COR-L47 (cell line): ENCODE measurements at places on chromosomes 7 and 10.

DNA sequence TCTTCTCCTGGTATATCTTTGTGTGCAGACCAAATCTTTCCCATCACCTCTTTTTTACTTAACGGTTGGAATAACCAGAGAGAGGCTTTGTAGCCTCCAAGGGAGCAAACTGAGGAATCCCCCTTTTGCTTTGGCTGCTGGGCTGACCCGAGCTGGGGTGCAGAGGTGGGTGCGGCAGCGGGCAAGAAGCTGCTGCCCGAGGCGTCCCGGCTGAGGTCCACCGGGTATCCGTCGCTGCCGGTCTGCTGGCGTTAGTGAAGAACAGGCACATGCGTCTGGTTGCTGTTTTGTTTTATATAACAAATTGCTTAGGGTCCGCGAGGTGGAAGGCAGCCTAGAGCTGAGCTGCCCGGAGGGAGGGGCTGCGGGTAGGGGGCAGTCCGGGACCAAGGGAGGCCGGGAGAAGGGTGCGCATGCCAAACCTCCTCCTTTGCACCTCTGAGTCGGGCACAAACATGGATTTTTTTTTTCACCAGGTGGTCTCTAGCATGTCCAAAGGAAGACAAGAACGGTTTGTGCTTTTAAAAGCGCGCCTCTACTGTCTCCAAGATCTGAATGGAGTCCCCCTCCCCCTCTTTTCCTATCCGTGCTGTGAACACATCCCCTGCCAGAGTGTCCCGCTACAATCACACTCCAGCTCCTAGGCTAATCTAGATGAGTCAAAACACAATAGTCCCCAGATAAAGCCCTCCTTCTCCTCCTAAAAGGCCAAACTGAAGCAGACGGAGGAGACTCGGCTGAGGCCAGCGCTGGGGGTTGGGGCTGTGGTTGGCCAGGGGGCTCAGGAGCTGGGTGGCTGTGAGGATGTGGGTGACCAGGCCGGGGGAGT lies 6.8 kb upstream of the GATA3 start:
- DNase-seq = no peak

GRCh38 chr10:113493195-113493594 lies 59.7 kb upstream of the HABP2 start:
- DNase-seq = no peak

DNA sequence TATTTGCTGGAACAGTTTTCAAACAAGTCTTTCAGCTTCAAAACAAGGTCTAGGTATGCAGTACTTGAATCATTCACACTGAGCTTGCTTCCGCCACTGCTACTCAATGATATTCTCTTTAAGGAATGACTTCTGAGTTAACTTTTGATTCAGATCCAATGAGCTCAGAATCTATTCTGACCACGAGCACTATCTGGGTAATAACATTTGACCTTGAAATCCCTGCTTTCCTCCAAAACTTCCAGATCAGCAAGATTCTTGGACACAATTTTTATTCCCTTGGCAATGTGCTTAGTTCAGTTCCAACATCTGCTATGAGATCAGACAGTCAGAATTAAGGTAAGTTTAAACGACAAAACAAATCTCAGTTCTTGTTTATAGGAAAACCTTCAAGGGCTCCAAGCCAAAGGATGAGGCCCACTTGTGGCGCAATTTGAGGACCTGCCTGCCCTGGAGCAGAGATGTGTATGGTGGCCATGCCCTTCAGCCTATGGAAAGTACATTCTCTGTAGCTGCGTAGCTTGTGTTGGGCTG lies 87.2 kb downstream of the RNF216 start:
- no peak for DNase-seq

DNA sequence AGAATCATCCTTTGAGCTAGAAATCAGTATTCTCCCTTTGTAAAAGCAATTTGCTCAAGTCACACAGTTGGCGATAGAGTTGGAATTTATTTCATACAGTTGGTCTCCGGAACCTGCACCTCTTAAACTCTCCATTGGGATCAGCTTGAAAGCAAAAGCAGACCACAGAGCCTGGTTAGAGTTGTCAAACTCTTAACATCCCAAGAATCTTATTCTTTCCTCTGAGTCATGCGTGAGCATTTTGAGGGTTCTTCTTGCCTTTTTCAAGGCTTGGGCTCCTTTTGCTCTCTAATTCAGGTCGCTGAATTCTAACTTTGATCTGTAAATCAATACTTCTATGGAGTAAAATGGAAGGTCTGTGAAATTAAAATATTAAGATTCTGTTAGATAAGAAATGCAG lies 19.6 kb upstream of the SCIN start:
- no peak for DNase-seq

- DNase-seq = no peak
Measured at GRCh38 chr7:11428877-11429581, 403.0 kb downstream of the THSD7A start.

DNA sequence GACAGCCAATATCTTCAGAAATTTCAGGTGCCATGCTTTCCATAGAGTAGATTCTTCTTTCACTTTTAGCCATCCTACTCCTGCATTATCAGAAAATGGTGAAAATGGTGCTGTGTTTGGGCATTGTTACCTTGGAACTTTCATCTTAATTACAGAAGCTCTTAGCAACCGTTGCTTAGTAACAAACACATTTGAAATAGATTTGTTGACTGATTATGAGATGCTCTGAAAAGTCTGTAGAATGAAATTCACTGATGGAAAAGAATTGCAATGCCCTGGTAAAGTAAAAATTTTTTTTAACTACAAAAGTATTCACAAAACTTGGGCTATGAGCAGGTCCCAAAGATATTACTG lies 249.3 kb upstream of the NEBL start:
- DNase-seq = no peak

DNA sequence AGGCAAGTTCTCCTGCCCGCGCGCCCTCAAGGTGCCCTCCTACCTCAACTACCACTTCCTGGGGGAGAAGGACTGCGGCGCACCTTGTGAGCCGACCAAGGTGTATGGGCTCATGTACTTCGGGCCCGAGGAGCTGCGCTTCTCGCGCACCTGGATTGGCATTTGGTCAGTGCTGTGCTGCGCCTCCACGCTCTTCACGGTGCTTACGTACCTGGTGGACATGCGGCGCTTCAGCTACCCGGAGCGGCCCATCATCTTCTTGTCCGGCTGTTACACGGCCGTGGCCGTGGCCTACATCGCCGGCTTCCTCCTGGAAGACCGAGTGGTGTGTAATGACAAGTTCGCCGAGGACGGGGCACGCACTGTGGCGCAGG lies 1.4 kb downstream of the FZD1 start:
- DNase-seq = no peak

GRCh38 chr10:63058236-63058635 lies 74.9 kb upstream of the NRBF2 start:
- DNase-seq = no peak

DNA sequence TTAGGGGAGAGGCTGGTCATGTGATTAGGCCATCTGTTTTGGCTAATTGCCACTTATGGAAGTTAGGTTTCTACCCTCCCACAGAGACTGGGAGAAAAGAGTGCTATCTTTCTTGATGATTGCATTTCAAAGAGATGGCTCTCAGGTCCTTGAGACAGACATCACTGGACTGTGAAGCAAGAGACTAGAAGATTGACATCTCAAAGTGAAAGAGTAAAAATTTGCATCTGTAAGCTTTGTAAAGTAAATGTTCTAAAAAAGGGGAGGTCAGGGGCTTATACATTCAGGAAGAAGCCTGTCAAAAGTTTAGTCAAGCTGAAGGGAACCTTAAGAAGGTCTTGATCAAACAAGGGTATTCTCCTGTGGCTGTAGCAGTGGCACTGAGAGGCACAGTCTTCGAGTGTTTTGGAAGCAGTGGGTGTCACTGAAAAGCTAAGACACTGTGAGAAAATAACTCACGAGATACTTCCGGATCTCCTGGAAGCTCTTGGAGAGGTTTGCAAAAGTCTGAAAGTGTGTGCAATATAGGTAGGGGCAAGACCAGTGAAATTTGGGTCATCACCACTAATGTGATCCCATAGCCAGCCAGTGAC lies 342.1 kb downstream of the PHF14 start:
- DNase-seq = no peak

- DNase-seq = no peak
Measured at GRCh38 chr7:12235970-12236369, 24.9 kb downstream of the TMEM106B start.

DNA sequence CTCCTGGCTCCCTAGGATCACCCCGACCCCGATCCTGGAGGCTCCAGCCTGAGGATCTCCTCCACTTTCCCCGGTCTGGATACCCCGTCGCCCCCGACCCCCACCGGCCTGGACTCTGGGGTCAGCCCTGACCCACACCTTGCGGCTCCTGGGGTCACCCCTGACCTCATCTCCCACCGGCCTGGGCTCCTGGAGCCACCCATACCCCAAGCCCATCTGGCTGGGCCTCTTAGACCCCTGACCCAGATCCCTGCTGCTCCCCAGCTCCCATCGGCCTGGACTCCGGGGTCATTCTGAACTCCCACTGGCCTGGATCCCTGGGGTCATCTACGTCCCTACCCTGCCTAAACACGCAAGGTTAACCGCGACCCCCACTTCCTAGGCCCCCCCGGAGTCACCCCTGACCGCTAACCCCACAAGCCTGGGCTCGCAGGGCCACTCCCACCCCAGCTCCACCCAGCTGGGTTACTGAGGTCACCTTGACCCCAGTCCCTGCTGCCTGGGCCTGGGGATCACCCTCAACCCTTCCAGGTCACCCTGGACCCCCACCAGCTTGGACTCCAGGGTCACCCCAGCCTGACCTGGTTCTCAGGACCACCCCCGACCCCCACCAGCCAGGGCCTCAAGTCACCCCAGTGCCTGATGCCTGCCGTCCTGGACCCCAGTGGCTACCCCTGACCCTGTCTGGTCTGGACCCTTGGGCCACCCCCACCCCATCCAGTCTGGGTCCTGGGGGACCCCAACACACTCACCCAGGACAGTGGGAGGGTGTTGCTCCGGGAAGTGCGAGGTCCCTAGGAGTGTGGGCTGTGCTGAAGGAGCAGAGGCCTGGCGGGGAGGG lies 1.2 kb downstream of the FOXK1 start:
- DNase-seq = no peak

- DNase-seq = no peak
Measured at GRCh38 chr10:31578951-31579350, 259.9 kb downstream of the ZEB1 start.

GRCh38 chr7:94492601-94493000 lies 17.0 kb upstream of the CASD1 start:
- no peak for DNase-seq

- DNase-seq = no peak
Measured at GRCh38 chr7:114504586-114504985, 90.0 kb downstream of the FOXP2 start.

- no peak for DNase-seq
Measured at GRCh38 chr7:113504142-113504541, 385.8 kb upstream of the SMIM30 start.

GRCh38 chr7:40836218-40836617 lies 701.4 kb downstream of the SUGCT start:
- no peak for DNase-seq

GRCh38 chr10:21002091-21002878 lies 105.2 kb upstream of the NEBL start:
- DNase-seq = no peak

GRCh38 chr7:122902751-122903495 lies 16.7 kb upstream of the CADPS2 start:
- no peak for DNase-seq

- DNase-seq = no peak
Measured at GRCh38 chr10:15491856-15492642, 121.0 kb upstream of the FAM171A1 start.

GRCh38 chr7:3065724-3066143 lies 22.1 kb upstream of the CARD11 start:
- DNase-seq = no peak

GRCh38 chr7:114450431-114450830 lies 35.8 kb downstream of the FOXP2 start:
- no peak for DNase-seq

DNA sequence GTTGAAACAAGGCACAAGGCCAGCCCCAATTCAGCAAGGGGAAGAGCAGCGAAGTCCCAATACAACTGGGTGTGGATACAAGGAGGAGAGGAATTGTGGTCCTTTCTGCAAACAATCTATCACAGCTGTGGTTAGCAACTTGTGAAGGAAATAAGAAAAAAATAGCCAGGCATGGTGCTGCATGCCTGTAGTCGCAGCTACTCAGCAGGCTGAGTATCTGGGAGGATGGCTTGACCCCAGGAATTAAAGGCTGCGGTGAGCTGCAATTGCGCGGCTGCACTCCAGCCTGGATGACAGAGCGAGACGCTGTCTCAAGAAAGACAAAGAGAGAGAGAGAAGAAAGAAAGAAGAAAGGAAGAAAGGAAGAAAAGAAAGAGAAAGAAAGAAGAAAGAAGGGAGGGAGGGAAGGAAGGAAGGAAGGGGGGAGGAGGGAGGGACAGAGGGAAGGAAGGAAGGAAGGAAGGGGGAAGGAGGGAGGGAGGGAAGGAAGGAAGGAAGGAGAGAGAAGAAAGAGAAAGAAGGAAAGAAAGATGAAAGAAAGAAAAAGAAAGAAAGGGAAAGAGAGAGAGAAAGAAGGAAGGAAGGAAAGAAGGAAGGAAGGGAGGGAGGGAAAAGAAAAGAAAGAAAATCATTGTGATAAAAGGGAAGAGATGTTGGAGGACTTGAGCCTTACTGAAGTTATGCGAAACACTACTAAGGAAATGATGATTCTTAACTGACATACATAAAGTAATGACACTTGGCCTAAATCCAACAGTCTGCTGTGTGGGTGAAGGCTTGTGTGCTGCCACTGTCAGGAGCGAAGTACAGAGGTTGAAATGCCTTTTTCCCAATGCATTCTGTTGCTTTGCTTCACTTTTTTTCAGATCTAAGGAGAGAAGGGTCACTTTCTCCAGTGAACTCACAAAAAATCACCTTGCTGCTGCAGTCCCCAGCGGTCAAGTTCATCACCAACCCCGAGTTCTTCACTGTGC lies 117.0 kb upstream of the STK17A start:
- DNase-seq = no peak

- DNase-seq = no peak
Measured at GRCh38 chr10:14500172-14500765, 169.5 kb upstream of the FRMD4A start.
